ENCODE measurements at places on chromosomes 1 and 21. TPM values are rescaled to one million over a fixed set of nuclear protein-coding genes. Genes with fewer than 3 reads are reported as not detected.

GRCh38 chr1:108881369-108881768 lies 4.6 kb downstream of the GPSM2 start:
- DNase-seq: no peak

DNA sequence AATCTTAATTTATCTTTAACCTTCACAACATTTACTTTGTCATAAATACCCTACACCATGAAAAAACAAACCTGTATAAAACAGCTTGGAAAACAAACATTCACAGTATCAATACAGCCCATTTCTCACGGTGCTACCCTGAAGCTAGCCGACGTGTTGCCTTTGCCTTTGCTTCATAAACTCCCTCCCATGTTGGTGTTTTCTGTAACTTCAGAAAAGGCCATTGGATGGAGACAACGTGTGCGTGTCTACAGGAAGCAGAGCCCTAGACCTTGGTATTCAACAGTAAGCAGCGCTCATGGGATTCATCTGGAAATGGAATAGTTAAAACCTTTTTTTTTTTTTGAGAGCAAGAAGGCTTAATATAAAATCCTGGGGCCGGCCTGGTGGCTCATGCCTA lies 7.2 kb upstream of the PRDM15 start:
- no peak for DNase-seq

- no peak for DNase-seq
Observed at GRCh38 chr1:67614511-67614934, 70.5 kb upstream of the GADD45A start.

L1TD1 gene
- total RNA-seq: not detected

DNA sequence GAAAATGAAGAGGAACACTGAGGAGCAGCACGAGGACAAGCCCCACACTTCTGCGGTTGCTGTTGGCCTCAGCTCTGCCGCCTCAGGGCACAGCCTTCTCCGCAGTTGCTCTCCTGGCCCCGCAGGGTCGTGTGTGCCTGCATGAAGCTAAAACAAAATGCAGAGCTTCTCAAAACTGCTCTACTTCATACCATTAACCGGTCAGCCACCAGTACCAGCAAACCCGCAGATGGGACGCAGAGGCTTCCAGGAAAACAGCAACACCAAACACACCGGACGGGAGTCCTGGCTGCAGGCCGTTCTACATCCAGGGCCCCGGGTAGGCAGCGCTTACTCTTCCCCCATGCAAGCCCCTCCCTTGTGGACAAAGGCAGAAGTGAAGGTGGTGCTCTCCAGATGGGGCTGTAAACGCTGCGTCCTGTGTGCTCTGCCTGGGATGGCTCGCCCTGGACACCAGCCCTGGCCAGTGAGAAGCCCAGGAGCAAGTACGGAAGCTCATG lies 7.1 kb upstream of the C1orf159 start:
- DNase-seq: no peak

GRCh38 chr1:175307160-175307559 lies 114.6 kb upstream of the KIAA0040 start:
- DNase-seq: no peak

DNA sequence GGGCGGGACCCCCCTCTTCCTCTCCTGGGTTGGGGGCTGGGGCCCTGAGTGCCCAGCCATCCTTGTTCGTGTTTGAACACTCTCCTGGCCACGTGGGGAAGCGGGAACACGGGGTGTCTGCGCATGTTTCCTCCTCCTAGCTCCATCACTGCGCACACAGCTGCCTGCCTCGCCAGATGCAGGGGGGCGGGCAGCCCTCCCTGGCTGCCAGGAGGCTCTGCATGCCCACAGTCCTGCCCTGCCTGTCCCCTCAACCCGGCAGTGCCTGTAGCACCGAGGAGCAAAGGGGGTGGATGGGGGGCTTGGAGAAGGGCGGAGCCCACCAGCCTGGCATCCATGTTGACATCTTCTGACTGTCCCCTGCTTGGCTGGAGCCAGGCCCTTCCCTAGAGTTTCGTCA lies 1.8 kb upstream of the SLC25A34 start:
- DNase-seq: no peak

ITPKB gene
- total RNA-seq: 14.7 TPM

DNA sequence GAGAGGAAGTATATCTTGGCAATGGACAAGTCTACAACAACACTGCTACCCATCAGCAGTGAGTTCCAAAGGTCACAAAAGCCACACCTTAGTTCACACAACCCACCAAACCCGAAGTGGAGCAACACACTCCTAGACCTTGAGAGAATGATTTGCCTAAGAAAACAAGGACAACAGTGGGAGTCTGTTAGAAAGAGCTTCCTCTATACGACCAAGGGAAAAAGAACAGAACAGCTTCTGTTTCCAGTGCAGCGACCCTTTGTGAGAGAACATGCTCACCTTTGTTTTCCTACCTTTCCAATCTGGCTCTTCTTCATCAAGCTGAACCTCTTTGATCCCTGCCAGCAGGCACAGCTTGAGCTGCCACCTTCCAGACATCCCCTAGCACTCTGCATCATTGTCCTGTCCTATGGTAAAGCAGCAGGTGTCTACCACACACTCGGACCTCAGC lies 56.7 kb upstream of the PALMD start:
- no peak for DNase-seq

LCE1D gene
- total RNA-seq: not detected

- DNase-seq: no peak
Observed at GRCh38 chr1:238340989-238341388, 450.3 kb upstream of the ZP4 start.

DNA sequence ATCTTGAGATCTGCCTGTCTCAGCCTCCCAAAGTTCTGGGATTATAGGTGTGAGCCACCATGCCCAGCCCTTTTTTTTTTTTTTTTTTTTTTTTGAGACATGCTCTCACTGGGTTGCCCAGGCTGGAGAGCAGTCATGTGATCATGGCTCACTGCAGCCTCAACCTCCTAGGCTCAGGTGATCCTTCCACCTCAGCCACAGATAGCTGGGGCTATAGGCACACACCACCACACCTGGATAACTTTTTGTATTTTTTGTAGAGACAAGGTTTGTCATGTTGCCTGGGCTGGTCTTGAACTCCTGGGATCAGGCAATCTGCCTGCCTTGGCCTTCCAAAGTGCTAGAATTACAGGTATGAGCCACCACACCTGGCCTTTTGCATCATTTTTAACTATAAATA lies 17.7 kb upstream of the PRRC2C start:
- no peak for DNase-seq

DNA sequence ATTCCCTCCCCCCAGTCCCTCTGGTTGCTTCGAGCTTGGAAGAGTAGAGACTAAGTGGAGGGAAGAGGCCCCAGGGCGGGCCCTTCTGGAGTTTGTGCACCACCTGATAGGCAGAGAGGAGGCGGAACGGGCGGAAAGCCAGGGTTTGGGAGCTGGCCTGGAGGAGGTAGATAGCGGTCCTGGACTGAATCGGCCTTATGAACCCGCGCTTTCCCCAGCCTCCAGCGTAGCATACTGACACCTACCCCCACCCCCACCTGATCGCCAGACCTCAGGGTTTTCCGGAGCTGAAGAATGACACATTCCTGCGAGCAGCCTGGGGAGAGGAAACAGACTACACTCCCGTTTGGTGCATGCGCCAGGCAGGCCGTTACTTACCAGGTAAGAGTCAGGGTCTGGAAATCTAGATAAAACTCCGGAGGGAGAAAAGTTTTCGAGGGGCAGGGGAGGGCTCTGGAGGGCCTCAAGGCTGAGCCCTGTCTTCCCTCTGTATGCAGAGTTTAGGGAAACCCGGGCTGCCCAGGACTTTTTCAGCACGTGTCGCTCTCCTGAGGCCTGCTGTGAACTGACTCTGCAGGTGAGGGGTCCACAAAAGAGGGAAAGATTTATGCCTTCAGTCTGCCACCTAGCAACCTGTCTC lies 705 bp downstream of the UROD start:
- DNase-seq: peak; percentile 81

DNA sequence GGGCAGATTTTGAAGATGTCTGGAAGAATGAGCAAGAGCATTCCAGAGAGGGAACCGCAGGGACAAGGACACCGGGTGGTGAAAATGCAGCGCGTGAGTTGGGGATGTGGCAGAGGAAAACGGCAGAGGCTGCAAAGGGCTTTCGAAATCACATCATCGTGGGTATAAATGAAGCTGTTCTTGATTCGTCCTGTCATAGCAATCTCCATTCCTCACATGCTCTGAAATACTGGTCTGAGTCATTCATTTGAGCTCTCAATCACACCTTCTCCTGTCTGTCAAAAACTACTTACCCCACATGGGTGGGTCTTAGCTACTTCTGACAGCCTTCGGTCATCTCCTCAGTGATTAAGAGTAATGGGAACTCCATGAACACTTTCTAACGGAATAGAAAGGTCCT lies 81.5 kb downstream of the ERG start:
- DNase-seq: no peak

CDK18 gene
- total RNA-seq: 3.0 TPM

- peak; percentile 50 for DNase-seq
Observed at GRCh38 chr1:232579958-232580941, 49.7 kb downstream of the SIPA1L2 start.

DNA sequence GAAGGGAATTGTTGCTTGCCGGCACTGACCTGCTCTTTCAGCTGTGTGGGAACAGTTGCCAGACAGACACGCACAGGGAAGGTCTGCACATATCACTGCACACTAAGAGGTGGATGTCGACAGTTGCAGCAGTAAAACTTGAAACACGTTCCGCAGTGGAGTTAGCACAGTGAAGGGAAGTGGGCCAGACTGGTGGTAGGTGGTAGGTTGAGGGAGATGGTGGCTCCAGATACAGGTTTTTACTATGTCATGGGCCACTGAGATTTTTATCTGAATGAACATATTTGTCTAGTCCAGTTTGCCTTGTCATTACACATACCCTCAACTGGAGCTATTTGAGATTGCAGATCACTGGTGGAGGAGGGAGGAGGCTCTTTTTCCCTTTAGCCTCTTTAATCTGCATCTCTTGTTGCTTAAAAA lies 13.5 kb downstream of the MRPS6 start:
- no peak for DNase-seq

DNA sequence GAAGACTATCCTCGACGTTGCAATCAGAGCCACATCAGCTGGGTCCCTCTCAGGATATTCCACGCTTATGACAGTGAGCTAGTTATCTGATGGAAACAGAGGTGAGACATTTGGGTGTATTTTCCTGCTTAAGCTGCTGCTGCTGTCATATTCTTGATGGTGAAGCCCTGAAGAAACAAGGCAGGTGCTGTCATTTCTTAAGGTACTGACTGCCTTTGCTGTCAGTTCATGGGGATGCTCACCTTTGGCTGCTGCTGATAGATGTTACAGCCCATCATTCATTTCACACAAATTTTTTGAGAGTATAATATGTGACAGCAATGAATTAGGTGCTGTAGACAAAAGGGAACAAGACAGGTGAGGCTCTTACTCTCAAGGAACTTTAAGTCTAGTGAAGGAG lies 577.4 kb downstream of the LMO4 start:
- no peak for DNase-seq

- peak; percentile 55 for DNase-seq
Observed at GRCh38 chr1:203152158-203153034, 23.2 kb downstream of the MYBPH start.

- no peak for DNase-seq
Observed at GRCh38 chr1:247452447-247453039, 5.4 kb downstream of the OR2B11 start.

DNA sequence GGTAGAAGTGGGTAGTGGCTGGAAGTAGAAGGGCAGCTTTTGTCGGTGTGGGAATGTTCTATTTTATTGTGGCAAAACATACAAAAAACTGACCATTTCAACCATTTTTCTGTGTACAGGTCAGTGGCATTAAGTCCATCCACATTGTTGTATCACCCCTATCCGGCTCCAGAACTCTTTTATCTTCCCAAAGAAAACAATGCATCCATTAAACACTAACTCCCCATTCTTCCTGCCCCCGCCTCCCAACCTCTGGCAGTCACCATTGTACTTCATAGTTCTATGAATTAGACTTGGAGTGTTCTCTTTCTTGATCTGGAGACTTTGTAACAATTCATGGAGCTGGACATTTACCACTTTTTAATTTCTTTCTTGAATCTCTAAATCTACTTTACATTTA lies 55.7 kb downstream of the DEGS1 start:
- no peak for DNase-seq

PLEKHA6 gene
- not detected for total RNA-seq

DNA sequence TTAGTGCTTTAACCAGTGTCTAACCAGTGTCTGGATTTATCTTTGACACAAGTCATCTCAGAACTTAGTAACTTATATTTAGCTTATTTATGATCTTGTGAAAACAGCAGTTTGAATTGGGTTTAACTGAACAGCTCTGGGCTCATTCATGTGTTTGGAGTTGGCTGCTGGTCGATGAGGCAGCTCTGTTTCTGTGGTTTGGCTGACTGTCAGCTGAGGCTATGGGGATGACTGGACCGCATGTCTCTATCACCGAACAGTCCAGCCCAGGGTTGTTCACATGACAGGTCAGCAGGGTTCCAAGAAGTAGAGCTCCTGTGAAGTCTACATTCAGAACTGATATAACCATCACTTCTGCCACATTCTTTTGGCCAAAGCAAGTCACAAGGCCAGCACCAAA lies 29.1 kb upstream of the C21orf91 start:
- DNase-seq: peak; percentile 94

GRCh38 chr1:203473781-203474305 lies 1.8 kb upstream of the PRELP start:
- no peak for DNase-seq

DNA sequence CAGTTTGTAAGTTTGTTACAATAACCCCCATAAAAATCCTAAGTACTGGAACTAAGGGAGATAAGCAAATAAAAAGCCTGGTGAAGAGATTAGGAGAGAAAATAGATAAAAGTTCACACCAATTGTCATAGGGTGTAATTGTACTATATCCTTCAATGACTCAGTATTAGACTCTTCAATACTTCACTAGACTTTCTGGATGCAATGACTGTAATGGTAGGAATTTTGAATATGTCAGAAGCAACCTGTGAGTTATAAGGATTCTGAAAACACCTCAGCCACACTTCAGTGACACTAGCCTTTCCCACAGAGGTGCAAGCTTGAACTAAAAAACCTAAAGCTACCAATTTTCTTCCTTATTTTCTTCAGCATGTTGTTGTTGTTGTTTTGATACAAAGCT lies 147.9 kb downstream of the PTGER3 start:
- no peak for DNase-seq

SPRR2A gene
- not detected for total RNA-seq

RPE65 gene
- total RNA-seq: not detected

CTXND2 gene
- not detected for total RNA-seq

DNA sequence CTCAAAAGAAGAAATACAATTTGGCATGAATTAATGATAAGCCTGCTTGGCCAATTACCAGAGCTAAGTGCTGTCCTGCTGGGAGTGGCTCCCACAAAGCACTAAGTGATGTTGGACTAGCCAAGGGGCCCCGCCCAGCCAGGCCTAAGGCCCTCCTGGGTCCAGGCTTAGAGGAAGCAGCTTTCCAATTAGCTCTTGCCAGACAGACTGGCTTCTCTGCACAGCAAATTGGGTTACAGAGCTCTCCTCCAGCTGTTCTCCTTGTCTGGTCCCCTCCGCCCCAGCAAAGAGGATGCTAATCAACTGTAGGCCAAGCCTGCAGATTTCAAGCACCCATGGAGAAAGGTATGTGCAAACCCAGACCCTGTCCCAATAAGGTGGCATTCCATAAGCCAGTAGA lies 151.9 kb downstream of the DMRTA2 start:
- no peak for DNase-seq
